Adrenal gland (tissue), 19 donors: ENCODE measurements at places on chromosomes 1 and 21.
A peak's percentile ranks its signal among the peaks of the same experiment; 100 is the strongest.

DNA sequence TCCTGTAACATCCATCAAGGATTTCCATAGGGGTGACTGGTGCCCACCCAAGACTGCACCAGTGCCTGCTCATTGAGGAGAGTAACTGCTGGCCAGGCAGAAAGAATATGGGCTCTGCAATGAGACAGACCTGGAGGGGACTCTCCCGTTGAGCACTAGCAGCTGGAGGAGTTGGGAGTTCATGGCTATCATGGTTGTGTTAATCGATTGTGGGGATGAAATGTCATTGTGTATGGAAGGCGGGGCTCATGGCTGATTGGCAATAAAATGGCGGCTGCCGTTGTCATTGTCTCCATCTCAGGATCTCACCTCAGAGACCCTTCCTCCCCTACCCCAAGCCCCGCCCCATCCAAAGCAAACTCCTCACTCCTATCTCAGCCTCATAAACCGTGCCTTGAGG lies 3.9 kb downstream of the TMEM125 start:
- no peak for DNase-seq

GRCh38 chr1:228982637-228983036 lies 247.4 kb downstream of the RHOU start:
- DNase-seq: no peak

- DNase-seq: no peak
These were observed 35.3 kb upstream of the HAO2 start for GRCh38 chr1:119333163-119333896.

GRCh38 chr1:29749024-29749945 lies 513.0 kb downstream of the PTPRU start:
- peak; percentile 30 for DNase-seq

DNA sequence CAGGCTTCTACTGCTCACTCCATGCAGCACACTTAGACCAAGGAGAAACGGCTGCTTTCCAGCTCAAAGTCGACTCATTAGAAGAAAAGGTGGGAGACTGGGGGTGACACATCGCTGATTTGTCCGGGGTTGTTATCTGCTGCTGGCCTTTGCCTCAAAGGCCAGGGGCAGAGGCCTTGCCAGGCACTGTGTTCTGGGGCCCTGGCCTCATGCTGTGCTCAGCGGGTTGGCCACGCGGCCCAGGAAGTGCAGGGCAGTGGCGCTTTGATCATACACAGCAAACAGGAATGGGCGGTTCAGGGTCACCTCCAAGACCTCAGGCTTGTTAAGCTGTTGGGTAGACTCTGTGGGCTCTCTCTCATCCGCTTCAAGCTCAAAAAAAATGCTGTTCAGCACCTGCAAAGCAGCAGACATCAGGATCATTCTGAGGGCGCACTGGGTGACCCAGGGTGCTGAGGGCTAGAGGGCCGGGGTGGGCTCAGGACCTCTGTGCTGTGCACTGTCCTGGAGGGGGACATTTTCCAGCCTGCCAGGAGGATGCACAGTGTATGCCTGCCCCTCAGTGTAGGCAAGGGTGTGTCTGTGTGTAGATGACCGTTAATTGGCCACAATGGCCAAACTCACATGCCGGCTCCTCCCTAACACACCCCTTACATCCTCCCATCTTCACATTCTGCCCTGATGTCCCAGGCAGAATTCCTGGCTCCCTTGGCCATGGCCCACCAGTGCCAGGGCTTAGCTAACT lies 10.8 kb downstream of the AGT start:
- no peak for DNase-seq
